Activated CD4-positive, alpha-beta T cell treated with anti-CD3 and anti-CD28 coated beads, Interleukin-10, Interleukin-2, amounts not matched to agents 100 ng/mL and 50 ng/mL, durations not matched to agents 16 hours and 8 hours (primary cell): ENCODE measurements at places on chromosomes 5 and 9.

DNA sequence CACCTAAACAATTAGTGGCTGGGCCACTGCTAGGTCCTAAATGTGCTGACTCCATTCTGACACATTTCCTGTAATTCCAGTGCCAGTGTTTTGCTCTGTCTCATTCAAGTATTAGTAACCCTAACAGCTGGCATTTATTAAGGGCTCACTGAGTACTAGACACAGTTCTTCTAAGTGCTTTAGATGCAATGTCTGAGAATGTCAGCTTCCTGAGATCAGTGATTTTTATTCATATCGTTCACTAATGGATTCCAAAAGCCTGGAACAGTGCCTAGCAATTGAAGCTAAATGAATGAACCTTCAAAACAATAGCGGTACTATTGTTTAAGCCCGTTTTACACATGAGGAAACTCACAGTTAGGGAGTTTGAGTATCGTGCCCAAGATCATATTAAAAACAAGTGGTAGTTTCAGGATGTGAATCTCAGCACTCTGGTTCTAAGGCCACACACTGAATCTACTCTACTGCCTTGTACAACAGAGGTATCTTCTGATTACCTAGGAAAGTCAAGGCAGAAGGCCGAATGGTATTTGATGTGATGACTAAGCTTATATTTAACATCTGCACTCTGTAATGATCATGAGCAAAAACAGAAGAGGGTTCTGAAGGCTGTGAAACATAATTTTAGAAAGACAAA is 304.0 kb downstream of the PJA2 start:
- no peak for DNase-seq

DNA sequence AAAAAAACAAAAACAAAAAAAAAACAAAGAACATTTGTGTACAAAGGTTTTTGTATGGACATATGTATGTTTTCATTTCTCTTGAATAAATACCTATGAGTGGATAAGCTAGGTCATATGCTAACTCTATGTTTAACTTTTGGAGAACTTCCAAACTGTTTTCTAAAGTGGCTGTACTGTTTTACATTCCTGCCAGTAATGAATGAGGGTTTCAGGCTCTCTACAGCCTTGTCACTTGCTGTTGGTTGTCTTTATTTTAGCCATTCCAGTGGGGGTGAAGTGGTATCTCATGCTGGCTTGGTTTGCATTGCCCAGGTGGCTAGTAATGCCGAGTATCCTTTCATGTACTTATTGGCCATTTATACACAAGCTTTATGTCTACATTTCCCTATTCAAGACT is 9.1 kb upstream of the TRIO start:
- no peak for DNase-seq

- DNase-seq = no peak
Measured at GRCh38 chr5:15933259-15934207, 246.1 kb downstream of the MARCHF11 start.

DNA sequence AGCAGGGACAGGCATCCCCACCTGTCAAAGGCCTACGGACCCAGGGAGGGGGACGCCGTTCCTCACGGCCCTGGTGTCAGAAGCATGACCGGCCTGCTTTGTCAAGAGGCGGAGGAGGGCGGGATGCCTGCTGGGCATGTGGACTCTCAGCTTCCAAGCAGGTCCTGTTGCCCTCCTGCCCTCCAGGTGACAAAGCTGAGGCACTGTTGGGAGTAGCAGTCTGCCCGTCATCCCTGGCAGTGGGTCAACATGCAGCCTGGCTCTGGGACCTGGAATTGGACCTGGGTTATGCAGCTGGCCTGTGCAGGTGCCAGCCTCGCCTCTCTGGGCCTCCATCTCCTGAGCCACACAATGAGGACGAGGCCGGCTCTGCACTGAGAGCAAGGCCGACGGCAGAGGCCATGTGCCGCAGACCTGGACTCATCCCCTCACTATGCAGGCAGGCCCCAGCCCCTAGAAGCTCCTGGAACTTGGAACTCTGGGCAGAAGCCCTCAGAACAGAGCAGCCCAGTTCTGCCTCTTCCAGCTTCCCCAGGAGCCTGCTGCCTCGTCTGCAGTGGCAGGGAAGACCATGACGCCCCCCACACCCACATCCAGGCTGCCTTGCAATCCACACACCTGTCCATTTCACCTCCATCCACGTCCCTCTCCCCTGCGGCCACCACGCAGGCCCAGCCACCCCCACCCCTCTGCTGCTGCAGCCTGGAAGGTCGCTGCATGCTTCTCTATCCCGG is 20.8 kb upstream of the FCN1 start:
- DNase-seq = no peak

DNA sequence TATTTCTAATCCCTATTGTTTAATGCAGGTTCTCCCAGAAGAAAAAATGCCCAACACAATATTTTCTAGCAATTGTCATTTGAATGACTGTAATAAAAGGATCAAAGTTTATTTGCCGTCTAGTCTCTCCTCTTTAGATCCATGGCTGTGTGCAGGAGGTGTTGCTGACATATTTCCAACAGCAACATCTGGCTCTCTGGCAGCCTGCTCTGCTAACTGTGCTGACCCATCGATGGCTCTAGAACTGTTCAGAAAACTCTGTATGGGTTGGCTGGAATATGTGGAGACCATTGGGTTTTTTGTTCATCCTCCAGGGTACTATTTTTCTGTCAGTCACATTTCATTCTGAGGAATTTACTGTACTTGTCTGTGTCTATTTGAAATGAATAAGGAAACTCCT is 202.0 kb upstream of the SLC27A6 start:
- no peak for DNase-seq

- DNase-seq = no peak
Measured at GRCh38 chr9:69314547-69314946, 10.5 kb upstream of the ENTREP1 start.

- no peak for DNase-seq
Measured at GRCh38 chr5:112061666-112062065, 304.7 kb upstream of the NREP start.

GRCh38 chr5:124194282-124194681 is 552.2 kb downstream of the ZNF608 start:
- no peak for DNase-seq

- no peak for DNase-seq
Measured at GRCh38 chr5:127615916-127616315, 33.0 kb upstream of the CTXN3 start.

- peak; percentile 95 for DNase-seq
Measured at GRCh38 chr5:56327809-56328208, 94.7 kb upstream of the ANKRD55 start.
